ENCODE measurements at places on chromosomes 2 and 18.

GRCh38 chr2:48070415-48070814 is 164.1 kb upstream of the FBXO11 start:
- peak; percentile 13 for DNase-seq

DNA sequence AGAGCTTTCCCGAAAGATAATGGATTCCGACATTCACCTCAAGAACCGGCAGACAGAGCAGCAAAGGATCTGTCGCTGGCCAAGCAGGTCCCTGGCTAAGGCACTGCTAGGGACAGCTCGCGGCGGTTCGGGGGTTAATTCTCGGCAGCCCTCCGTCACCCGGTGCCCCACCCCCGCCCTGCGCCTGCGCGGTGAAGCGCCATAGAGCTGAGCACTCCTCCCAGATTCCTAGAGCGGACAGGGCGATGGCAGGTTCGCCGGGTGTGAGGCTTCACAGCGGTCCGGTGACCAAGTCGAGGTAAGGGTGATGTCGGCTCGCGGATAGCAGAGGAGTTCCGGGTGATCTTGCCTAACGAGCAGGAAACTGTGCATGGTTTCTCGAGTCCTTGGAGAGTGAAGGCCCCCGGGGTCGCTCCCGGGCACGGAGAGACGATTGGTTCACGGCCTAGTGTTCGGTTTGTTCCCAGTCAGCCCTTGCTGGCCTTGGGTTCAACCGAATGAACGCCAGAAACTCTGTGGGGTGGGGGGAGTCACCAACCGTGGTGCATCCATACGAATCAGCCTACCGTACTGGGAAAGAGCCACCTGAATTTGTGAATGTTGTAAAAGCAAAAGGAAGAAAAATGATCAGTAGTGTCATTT is at the start of gene ZSCAN30:
Gene ZSCAN30, minus strand, starts transcription at position 136 of the 642 bp plus-strand sequence. CDS start 25,877 bp downstream, outside the sequence.
- peak; percentile 95 for DNase-seq

DNA sequence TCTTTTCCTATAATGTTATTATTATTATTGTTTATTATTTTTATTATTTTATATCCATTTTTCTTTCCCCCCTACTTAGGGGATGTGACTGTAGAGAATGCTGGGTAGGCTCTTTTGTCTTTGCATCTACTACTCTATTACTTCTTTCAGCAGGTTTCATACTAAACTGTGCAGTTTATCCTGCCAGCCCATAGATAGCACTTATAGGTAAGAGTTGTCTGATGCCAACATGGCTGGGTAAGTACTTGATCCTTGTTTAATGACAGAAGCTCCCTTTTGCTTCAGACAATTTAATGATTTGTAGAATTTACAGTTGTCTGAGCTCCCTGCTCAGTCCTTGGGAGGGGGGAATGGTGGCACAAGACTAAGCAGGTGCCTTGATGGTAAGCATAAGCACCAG is 262.9 kb upstream of the CDH2 start:
- no peak for DNase-seq

DNA sequence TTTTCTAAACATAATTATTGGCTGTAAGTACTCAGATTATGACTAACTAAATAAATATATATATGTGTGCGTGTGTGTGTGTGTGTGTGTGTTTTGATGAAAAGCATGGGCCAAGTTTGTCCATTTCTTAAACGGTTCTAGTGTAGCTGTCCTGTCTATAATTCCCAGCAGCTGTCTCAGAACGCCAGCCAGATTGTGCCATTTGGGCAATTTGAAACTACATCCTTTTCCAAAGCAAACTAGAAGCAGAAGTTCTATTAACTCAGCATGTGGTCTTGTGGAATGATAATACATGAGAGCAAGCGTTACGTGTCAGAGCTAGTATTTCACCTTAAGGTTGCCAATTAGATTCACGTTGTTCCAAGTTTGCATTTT is 1.7 kb downstream of the ARHGAP28 start:
- DNase-seq: no peak

- DNase-seq: no peak
Measured at GRCh38 chr2:238404406-238405216, 22.1 kb upstream of the ASB1 start.

- peak; percentile 84 for DNase-seq
Measured at GRCh38 chr2:26846334-26847306, 1.3 kb upstream of the DPYSL5 start.

DNA sequence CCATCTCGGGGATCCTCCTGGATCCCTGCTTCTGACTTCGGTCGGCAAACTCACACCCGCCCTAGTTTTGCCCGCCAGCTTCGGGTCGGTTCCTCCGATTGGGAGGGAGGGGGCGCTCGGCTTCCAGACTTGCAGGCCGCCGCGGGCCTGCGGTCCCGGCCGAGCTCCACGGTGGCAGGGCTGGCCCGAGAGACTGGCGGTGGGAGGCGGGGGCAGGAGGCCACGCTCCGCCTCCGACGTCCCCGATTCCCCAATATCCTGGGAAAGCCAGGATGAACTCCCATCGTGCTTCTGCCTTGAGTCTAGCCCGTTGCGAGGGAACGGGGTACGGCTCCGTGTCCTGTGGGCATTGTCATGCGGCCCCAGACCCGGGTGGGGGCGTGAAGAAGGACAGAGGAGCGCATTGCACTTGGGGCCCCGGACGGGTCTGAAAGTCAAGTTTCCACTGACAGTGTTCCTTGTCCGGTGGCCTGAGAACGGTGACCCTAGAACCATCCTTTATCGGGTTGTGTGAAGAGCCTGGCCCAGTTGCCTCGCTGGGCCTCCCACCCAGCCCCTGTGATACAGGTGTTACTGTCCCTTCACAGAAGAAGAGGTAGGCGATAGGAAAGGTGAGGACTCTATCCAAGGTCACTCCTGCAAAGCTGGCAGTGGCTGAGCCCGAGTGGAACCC is 2.4 kb upstream of the INHBB start:
- no peak for DNase-seq

DNA sequence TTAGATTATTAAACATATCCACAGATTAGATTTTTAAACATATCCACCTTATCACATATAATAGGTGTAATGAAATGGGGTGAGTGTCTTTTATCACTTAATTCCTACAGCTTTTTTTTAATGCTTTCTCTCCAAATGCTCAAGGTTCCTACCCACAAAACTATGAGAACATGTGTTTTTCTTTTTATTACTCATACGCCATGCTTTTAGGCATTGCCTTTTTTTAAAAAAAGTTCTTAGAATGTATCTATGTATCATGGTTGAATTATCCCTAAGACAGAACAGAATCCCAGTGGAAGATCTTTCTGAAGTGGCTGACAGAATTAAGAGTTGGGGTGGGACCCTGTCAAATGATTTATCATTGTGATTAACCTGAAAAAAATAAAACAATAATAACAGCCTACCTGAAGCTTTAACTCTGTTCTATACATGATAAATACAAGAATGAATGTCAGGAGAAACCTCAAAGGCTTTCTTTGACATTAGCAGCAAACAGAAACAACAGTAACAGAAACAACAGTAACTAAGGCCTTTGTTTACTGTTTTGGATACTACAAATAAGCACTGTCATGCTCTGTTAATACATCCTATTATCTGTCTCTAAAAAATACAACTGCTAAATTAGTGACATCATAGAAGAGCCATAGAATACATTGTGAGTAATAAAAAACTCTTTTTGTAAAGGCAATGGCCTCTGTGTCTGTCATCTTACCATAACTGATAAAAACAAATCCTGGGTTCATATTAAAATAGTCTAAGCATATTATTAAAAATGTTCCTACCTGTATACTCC is 4.1 kb upstream of the ZNF397 start:
- no peak for DNase-seq

DNA sequence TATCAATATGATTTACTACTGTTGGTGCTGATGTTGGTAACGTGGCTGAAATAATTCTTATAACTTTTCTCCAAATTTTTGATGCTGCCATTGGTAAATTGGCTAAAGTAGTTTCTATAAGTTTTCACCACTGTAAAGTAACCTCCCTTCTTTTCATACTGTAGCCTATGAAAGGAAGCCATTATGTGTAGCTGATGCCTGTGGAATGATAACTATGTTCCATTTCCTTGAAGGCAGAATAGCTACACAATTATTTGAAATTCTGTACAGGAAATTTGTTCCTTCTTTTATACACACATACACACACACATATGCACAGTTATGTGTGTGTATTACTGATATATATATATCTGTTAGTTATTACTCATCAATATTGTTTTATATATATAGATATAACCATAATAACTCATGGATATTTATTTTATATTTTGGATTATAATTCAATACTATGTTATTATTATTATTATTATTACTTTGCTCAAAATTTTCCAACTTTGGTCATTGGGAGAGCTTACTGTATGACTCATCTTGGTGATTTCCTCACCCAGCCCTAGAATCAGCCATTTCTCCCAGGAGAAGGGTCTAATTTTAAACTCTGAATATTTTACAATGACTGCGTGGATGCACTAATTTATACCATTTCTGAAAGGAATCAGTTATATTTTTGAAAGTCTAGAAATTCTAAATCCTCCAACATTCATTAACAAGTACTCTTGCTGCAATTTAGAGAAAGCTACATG is 1677.7 kb downstream of the SUCLG1 start:
- DNase-seq: no peak

GRCh38 chr2:241083091-241083415 is 19.0 kb downstream of the MTERF4 start:
- no peak for DNase-seq

DNA sequence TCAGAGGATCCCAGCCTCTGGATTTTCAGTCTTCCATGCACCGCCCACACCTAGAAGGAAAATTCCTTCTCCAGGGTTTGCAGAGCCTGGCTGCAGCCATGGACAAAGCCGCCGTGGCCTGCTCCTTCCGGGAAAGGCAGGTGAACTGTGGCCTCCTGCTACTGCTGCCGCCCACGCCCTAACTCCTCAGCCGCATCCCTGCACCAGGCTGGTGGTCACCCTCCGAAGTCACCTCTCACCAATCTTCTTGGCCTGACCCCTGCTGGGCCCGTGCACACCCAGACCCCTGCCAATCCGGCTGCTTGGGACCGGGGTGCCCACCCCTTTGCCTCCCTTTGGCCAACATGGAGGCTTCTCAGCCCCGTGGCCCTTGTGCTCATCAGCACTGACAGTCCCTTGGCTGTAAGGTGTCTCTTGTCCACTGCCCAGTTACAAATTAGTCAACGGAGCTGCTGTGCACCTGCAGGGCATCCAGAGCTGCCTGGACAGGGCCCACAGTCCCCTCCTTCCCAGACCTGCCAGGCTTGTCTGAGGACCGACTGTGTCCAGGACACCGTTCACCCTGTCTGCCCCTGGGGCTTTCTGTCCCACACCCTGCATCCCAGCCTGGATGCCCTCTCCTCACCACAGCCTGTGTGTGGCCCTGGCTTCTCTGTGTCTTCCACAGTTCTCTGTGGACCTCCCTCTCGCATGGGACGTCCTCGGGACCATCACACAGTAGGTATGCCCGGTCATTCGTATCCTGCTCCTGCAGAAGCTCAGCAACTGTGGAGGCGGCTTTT is 130.1 kb upstream of the TPO start:
- no peak for DNase-seq

DNA sequence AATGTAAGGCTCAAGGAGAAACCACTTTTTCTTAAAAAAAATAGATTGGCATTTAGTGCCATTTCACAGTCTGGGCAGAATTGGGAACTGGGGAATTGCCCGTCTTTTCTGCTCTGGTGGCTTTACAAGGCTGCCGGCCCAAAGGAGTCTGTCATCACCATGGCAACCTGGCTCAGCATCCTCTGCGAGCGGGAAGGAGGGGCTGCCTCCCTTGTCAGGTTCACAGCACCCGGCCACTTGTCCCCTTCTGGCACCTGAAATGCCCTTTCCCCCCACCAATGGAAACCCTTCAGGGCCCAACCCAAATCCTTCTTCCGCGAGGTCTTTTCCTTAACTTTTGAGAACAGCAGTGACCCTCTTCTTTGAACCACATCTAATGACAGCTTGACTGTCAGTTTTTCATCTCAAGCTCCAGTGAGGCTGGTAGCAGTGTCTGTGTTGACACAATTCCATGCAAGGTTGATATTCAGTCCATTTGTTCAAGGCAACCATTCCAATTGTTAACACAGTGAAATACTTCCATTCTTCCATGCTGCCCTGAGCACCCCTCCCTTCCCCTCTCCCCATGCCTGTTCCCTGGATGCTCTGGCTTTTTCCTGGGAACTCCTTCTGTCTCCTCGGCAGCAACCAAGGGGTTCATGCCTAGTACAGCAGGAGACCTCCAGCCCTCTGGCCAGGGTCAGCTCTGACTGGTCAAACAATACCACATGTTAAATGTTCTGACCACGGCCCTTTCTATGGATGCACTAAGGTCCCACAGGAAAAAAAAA is 79.6 kb downstream of the DNER start:
- no peak for DNase-seq

GRCh38 chr18:48295586-48296311 is 113.4 kb downstream of the ZBTB7C start:
- no peak for DNase-seq

DNA sequence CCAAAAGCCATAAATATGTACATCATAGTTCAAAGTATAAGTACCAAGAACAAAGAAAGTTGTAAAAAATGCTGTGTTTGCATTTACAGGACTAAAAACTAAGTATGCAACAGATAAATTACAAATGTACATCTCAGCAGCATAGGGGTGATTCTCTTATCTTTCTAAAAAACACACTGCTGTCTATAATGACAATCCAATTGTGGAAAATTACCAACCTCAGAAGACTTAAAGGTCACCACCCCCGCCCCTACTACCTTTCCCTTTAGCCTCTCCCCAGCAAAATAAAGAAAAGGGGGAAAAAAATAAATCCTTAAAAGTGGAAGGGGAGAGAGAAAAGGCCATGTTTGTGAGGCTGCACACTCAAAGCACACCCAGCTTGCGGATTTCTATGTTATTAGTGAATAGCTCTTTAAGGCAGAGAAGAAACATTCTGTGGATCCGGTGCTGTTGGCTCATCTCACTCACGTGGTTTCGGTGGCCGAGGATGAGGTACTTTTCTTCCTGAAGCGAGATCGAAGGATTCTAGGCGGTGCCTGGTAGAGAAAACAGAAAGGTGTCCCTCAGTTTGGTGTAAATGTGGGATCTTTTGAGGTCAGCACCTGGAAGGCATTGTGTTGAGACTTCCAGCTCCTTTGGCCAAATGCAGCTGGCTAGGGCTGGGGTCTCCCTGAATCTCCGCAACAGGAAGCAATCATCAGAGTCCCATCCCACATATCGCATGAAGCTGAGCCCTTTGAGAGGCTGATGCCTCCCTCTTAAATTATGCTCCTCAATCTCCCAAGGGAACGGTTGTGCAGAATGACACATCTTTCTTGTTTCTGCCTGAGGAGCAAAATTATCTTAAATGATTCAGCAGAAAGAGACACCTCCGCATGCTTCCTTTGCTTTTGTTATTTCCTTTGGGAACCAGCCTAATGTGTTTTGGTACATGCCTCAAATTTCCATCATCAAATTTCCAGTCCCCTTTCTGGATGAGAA is 17.6 kb downstream of the MRPL35 start:
- DNase-seq: no peak
